LoVo (cell line): ENCODE measurements at places on chromosomes 12 and 14.

DNA sequence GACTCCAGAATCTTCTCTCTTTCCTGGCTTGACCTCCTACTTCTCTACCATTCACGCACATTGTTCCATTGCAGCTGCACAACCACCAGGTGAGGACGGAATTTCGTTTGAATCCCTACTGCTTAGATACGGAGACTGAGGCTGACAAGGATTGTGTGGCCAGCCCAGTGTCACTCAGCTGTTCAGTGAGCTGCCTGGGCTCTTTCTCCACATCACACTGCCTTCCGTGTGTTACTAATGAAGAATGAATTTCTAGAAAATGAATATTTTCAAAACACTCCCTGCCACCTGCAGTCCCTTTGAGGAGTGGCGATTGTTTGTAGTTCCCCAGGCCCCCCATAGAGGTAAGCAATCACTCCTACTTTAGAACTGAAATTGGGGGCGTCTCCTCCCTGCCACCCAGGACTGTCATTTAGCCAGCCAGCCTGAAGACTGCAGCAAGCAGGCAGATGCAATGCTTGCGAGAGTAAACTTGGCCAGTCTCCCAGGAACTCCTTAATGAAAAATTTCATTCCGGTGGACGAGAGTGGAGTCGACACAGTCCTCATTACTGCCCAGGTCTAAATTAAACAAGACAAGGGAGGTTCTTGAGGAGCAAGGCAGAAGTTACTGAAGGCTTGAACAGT lies 239.7 kb downstream of the SLC41A2 start:
- no peak for DNase-seq

DNA sequence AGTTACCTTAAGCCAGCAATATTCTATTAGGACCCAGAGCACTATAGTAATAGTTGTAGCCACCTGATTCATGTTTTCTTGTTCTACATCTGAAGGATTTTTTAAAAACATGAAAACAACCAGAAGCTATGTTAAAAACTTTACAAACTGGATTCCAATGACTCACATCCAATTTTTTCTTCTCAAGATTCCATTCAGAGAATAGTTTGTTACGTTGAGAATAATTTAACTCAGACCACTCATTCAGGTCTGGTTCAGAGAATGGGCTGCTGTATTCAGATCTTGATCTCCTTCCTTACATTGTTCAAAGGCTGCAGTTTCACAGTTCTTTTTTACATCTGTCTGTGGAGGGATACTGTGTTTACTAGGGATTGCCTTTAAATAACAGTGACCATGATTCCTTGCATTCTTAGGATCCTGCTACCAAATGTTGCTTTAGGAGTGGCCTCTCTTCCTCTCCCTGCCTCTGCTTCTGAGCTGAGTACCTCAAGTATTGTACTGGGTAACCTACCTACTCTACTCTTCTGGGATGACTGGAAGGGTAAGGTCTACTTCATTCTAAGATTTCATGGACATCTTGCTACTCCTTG lies 448.0 kb upstream of the FBXO33 start:
- DNase-seq, result no peak

DNA sequence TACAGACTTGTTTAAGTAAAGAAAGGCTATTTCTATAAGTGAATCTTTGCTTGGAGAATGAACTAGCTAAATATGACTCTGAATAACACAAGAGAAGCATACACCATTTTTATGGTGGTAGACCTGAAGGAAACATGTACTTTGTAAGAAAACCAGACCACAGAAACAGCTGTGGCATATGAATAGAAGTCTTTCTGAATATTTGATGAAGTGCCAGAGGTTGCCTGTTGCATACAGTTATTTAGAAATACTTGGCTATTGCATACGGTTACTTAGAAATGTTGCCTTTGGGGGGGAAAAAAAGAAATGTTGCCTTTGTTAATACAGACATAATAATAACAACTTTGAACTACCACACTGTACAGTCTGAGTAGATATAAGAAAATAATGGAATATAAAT lies 16.8 kb upstream of the LEMD3 start:
- DNase-seq, result no peak

- DNase-seq, result peak; percentile 85
Observed at GRCh38 chr12:76084863-76085519, 506 bp upstream of the NAP1L1 start.

DNA sequence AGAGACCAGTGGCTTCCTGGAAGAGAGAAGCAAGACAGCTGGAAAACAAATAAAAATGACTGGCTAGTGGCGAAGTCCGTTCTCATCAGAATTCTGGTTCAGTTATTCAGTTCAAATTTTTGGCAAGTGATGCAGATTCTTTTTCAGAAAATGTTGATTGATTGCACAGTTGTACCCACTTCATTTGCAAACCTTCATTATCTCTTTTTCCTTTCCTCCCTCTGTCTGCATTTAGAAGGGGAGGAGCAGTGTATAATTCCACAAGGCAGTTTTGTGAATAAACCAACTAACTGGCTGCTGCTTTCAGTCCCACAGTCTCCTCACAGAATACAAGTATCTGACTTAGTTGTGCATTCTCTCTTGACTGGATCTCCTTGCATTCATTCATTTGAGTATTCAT lies 417.5 kb downstream of the NPAS3 start:
- no peak for DNase-seq
